Cortex of kidney (tissue), 1 donor: ENCODE measurements at places on chromosomes 3 and 15.

DNA sequence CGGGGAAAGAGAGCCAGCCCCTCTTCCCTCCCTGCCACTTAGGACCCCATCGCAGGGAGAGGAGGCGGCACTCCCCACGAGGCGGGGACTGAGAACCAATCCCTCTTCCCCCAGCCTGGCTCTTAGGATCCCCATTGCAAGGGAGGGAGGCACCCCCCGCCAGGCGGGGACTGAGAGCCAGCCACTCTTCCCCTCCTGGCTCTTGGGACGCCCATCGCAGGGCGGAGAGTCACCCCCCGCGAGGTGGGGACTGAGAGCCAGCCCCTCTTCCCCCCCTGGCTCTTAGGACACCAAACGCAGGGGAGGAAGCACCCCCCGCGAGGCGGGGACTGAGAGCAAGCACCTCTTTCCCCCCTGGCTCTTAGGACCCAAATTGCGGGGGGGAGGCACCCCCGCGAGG, 34.2 kb upstream of the SSUH2 start:
- DNase-seq, result no peak

- DNase-seq, result no peak
Measured at GRCh38 chr3:167437428-167438139, 36.3 kb downstream of the SERPINI2 start.

- no peak for DNase-seq
Measured at GRCh38 chr3:103158183-103158582, 723.4 kb downstream of the ZPLD1 start.

DNA sequence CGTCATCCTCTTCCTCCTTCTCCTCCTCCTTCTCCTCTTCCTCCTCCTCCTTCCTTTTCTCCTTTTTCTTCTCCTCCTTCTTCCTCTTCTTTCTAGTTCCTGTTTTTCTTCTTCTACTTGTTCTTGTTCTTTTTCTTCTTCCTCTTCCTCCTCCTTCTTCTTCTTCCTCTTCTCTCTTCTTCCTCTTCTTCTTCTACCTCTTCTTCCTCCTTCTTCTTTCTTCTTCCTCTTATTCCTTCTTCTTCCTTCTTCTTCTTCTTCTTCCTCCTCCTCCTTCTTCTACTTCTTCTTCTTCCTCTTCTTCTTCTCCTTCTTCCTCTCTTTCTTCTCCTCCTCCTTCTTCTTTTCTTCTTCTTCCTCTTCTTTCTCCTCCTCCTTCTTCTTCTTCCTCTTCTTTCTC, 310.2 kb upstream of the LMCD1 start:
- no peak for DNase-seq

DNA sequence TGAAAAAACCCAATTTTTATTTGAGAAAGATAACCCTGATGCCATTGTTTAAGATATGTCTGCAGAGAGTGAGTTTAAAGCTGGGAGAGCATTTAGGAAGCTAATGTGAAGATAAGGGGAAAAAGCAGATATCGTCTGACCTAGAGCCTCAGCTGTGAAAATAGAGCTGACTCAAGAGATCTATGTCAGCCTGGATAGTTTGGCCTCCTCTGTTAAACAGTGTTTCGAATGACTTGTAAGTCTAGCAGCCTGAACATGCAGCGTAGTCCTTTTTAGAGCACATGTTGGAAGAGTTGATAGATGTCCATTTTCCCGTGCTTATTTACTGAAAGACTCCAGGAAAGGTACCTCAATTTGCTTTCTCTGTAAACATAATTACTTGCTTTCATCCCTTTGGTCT, 48.1 kb downstream of the ALCAM start:
- DNase-seq, result no peak

GRCh38 chr15:69134791-69135190, 25.6 kb upstream of the GLCE start:
- DNase-seq, result no peak

GRCh38 chr15:90553248-90553745, 23.6 kb downstream of the CRTC3 start:
- no peak for DNase-seq

DNA sequence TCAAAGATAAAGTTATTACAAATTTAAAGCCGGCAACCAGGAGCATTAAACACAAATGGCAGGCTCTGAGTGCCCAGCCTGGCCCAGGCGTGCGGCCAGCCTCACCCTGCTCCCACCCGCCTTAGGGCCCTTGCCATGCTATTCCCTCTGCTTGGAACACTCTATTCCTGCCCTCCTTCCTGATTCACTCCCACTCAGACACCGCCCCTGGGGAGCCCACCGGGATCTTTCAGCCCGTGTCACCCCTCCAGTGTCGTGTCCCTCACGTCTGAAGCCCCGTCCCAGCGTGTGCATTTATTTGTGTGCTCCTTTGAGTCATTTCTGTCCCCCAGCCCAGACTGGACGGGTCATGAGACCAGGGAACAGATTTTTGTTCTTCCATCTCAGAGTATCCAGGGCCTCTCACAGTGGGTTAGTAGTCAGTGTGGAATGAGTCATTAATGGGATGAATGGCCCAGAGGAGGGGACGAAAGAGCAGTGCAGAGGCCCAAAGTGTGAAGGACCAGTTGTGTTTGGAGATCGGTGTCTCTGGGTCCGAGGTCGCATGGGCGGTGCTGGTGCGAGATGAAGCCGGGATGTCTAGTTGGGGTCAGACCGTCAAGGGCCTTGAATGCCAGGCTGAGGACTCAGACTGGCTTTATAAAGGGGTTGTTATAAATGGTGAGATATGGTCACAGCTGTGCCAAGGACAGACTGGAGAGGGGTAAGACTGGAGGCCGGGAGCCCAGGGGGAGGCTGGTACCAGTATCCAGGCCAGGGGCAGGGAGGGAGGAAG, 58.9 kb upstream of the SLC6A6 start:
- no peak for DNase-seq

DNA sequence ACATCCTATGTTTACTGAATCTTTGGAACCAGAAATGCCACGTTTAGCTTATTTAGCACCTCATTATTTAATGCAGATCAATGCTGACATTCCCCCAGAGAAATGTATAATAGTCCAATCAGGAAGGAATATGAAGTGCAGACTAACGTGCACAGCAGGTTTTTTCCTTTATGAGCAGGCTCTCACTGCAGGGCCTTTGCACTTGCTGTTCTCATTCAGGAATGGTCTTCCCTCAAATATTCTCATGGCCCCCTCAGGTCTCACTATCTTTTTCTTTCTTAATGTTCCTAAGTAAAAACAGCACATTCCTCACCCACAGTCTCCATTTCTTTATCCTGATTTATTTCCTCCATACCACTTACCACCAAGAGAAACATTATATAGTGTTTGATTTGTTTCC, 174.6 kb downstream of the FOXP1 start:
- no peak for DNase-seq

GRCh38 chr15:64614519-64614918, 154.1 kb downstream of the ZNF609 start:
- no peak for DNase-seq

DNA sequence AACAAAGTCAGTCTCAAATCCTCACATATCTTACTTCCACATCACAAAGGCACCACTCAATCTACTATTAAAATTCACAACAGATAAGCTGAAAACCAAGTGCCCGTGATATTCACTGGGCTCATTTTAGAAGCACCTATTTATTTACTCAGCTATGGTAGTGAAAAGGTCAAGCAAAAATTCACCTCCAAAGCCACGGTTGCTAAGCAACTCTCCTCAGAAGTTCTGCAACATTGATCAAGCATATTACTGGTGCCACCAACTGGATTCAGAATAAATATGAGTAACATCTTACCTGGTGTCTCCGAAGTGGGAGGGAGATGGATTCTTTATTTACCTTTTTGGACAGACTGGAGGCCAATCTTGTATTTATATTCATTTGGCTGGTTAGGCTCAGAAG, 714.8 kb downstream of the FHIT start:
- DNase-seq, result no peak

DNA sequence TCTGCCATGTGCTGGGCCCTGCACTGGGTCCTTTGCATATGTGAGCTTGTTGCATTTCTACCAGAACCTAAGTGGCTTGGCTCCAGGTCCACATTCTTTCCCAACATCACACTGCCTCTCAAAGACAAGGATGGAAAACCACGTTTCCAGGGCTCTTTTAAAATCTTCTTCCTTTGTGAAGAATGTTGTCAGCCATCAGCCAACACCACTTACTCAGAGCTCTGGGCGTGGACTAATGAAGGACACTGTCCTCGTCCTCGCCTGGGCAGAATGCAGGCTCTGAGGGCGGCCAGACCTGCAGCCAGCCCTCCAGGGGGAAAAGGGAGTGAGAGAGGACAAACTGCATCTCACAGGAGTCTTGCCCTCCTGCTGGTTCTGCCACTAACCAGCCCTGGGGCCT, 49.7 kb downstream of the MAGEF1 start:
- no peak for DNase-seq

DNA sequence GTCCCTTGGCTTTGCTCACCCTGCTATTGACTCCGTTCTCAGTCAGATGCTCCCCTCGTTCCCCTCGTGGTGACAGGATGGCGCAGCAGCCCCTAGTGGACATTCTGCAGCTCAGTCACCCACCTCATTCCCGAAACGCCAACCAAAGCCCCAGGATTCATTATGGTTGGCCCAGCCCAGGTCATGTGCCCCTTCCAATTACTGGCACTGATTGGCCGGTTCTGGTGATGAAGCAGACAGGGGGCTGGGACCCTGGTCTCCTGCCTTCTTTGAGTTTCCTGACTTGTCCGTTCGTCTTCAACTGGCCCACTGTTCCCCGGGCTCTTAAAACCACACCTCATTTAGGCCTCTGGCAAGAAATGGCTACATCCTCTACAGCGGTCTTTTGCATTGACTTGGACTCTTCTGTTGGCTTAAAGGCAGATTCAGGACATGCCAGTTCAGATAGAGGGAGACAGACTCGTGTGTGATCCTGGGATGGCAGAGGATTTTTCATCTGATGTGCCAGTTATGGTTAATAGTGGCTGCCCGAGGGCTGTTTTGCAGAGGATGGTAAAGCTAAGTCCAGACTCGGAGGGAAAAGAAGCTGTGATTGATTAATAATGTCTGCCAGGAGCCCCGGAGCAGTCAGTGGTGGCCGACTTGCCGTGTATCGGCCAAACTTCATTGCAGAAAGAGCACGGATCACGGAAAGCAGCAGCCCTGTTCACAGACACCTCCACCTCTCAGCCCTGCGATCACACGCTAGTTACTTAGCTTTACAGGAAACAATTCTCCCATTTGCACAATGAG, 37.8 kb downstream of the LSM3 start:
- no peak for DNase-seq

DNA sequence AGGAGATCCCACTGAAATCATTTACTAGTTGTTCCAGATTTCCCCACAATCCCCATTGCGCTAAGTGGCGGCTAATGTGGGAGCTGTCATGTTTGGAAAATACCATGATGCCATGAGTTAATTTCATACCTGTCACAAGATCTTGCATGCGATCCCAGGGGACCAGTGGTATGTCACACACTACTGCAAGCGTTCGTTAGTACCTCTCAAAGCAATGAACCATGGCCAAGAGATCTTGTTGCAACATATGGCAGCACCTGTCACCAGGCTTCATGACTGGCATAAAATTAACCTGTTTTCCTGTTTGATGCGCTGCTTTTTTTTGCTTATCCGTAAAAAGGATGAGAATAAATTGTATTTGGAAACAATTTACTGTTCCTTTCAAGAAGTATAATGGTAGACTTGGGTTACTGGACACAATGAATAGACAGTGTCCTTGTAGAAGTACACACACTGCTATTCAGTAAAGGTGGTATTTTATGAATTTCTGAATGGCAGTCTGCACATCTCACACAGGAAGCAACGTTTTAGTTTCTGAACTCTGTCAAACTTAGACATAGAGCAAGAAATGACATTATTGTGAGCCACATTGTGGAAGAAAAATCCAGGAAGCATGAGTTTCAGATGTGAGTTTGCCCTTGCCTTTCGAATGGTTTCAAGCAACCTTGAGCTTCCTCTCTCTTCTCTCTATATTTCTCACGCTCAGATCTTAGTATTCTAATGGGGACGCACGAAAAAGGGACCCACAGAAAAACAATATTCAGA, 81.9 kb downstream of the CHL1 start:
- DNase-seq, result no peak

DNA sequence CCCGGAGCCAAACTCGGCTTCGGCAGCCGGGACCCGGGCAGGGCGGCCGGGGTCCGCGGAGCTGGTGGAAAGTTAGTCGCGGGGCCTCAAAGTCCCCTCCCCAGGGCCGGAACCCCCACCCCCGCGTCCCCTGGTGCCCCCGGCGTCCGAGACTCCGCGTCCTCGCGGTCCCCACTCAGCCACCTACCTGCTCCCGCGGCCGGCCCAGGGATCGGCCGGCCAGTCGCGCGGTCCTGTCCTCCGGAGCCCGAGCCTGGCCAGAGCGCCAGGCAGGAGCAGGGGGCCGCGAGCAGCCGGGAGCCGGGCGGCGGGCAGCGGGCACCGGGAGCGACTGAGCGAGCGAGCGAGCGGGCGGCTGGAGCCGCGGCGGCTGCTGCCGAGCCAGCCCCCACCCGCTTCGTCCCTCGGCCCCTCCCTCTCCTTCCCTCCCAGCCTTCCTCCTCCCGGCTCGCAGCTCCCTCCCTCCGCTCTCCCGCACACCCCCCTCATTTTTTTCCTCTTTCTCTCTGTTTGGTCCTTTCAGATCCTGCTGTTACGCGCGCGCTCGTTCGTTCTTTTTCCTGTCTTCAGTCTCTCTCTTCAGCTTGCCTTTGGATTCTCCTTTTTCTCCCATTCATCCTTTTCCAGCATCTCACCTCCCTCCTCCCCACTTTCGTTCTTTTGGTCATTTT, at the start of gene MEGF11:
MEGF11 (minus strand) TSS at position 333 of the 671 bp plus-strand sequence. CDS start 125,347 bp downstream, outside the sequence.
- no peak for DNase-seq

DNA sequence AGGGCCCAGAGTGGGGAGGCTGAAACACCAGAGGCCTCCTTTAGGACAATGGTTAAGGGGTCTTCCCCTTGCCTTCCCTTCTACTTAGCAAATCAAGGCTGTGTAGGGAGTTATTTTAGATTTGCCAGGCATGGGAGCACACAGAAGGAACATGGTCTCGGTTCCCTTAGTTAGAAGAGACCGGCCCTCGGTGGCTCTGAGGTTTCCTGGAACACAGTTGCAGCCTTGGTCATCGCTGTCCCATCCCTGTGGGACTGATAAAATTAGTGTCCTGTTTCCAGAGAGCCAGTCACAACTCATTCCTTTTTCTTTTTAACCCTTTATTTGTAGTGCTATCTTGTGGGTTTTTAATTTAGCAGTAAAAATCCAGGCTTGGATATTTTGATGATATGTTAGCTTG, 81.4 kb downstream of the CRTC3 start:
- no peak for DNase-seq

DNA sequence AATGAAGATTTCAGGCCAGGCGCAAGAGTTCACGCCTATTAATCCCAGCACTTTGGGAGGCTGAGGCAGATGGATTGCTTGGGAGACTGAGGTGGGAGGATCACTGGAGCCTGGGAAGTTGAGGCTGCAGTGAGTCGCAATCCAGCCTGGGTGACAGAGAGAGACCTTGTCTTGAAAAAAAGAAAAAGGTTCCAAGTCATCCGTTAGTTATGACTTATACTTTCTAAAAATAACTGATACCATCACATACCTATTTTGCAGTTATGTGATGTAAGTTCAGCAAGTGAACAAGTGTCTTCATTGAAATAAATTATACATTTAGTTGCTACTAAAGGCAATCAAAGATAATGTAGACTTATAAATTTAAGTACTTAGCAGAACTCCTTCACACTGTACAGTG, 22.1 kb downstream of the CLPX start:
- DNase-seq, result no peak

GRCh38 chr15:69704229-69704628, 251.6 kb downstream of the RPLP1 start:
- no peak for DNase-seq

GRCh38 chr3:161822291-161822690, 325.7 kb downstream of the OTOL1 start:
- no peak for DNase-seq
